HT-29 (cell line): ENCODE measurements at places on chromosomes 1 and 21. TPM values are rescaled to one million over a fixed set of nuclear protein-coding genes. Genes with fewer than 3 reads are reported as not detected.

The XCL2 gene
- not detected in 2 replicates for total RNA-seq

The CHI3L1 gene
- not detected in 2 replicates for total RNA-seq

The PROX1 gene
- total RNA-seq: 0.94 and 1.0 TPM in 2 replicates

The MYOCOS gene
- not detected in 2 replicates for total RNA-seq

The ELF3 gene
- 812 and 1,050 TPM in 2 replicates for total RNA-seq

The GOLT1A gene
- 10.8 and 28.7 TPM in 2 replicates for total RNA-seq

The ERG gene
- not detected in 2 replicates for total RNA-seq

The CRNN gene
- not detected in 2 replicates for total RNA-seq

The LINGO4 gene
- total RNA-seq: not detected in 2 replicates

The IQGAP3 gene
- total RNA-seq: 55.3 and 61.7 TPM in 2 replicates

The GNG4 gene
- 0.13 TPM in 1 of 2 replicates, not detected in the other for total RNA-seq
